ENCODE measurements at places on chromosomes 7 and 10. TPM values are rescaled to one million over a fixed set of nuclear protein-coding genes. Genes with fewer than 3 reads are reported as not detected.

Gene ZSWIM8
- total RNA-seq: 144 TPM

Gene GPR146
- 20.3 TPM for total RNA-seq

Gene TRIM73
- 2.2 TPM for total RNA-seq

Gene LOXL4
- 15.4 TPM for total RNA-seq

Gene LRRC18
- not detected for total RNA-seq

Gene EIF5AL1
- not detected for total RNA-seq

Gene PON1
- not detected for total RNA-seq

Gene ARF5
- 165 TPM for total RNA-seq

Gene COL1A2
- 1,117 TPM for total RNA-seq

Gene ANKRD1
- total RNA-seq: 2.8 TPM

Measured in thoracic aorta (tissue), 2 donors.